ENCODE measurements at places on chromosomes 4 and X.

- H3K36me3 ChIP-seq, result peaks cover 12% of the 10 kb centered on the region
- DNase-seq, result peak; percentile 50
- no peak overlapping the region for H3K4me3 ChIP-seq
Observed at GRCh38 chr4:8221476-8221875, 22.4 kb downstream of the SH3TC1 start.

- H3K4me3 ChIP-seq, result no peak overlapping the region
- DNase-seq, result no peak
- no peaks in the 10 kb centered on the region for H3K4me1 ChIP-seq
- no peaks in the 10 kb centered on the region for H3K27me3 ChIP-seq
Observed at GRCh38 chr4:73406548-73406875, 2.4 kb downstream of the ALB start.

DNA sequence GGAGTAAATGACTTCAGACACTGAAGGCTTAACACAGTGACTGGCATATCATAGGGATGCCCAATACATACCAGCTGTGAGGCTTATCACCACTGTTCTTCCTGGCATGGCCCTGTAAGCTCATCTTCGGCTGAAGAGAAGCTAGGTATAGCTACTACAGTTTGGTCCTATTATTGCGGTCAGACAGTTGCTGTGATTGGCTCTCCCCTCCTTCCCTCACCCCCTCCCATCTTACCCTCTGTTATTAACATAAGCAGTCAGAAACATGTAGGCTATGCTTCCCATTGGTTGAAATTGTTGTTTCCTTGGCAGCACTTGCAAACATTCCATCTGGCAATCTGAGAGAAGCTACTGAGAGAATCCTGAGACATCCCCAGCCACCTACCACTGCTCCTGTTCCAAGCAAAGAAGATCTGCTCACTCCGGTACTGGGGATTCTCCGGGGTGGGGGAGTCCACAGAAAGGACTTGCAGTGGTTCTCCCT, at the start of gene AKAP14:
Gene AKAP14, plus strand, starts transcription at position 51 of the 484 bp plus-strand sequence. CDS start 7,331 bp downstream, outside the sequence.
- H3K27ac ChIP-seq, result no peak within 1 kb of the TSS
- no peak for DNase-seq

GRCh38 chr4:3122081-3122563, 47.6 kb downstream of the HTT start:
- DNase-seq, result no peak
- H3K27ac ChIP-seq, result no peak overlapping the region
- H3K27me3 ChIP-seq, result no peaks in the 10 kb centered on the region
- no peak overlapping the region for H3K4me3 ChIP-seq
- peaks cover 61% of the 10 kb centered on the region for H3K36me3 ChIP-seq

DNA sequence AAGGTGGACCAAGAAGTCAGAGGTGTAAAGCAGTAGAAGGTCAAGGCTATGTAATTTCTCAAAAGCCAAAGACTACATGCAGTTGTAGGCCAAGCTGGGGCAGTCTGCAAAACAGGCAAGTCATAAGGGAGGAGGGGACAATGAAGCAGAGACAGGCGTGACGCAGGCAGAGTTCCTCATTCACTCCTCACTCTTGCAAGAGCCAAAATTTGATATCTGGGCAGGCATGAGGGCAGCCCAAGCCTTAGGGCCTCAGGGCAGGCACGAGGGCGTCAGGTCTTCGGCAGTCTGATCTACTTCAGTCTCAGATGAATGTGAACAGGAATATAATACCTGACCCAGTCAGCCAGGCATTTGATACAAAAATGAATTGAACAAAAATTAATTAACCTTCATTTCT, 86.4 kb upstream of the AGA start:
- peaks cover 3% of the 10 kb centered on the region for H3K27me3 ChIP-seq
- no peaks in the 10 kb centered on the region for H3K36me3 ChIP-seq
- DNase-seq, result no peak

DNA sequence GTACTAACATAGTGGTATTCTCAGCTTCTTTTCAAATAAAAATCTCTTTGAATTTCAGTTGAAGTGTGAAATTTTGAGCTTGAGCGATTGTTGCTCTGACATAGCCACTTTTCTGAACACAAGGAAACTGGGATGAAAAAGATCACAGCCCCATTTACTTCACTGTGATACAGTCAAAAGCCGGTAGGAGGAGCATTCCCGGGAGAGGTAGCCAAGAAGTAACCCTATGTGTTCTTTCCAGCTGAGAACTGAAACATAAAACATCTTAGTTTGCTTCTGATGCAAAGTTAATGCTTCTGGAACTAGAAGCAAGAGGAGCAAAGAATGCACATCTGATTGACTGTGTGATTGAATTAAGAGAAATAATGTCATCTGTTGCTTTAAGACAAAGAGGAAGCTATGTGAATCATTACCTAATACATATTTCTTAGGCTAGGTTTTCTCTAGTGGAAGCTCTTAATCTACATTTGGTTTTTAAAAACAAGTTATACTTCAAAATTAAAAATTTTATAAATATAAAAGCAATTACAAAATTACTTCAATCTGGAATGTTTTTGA, 88.3 kb upstream of the UNC5C start:
- no peak for DNase-seq
- H3K4me3 ChIP-seq, result no peak overlapping the region
- H3K36me3 ChIP-seq, result no peaks in the 10 kb centered on the region
- H3K4me1 ChIP-seq, result peaks cover 41% of the 10 kb centered on the region

DNA sequence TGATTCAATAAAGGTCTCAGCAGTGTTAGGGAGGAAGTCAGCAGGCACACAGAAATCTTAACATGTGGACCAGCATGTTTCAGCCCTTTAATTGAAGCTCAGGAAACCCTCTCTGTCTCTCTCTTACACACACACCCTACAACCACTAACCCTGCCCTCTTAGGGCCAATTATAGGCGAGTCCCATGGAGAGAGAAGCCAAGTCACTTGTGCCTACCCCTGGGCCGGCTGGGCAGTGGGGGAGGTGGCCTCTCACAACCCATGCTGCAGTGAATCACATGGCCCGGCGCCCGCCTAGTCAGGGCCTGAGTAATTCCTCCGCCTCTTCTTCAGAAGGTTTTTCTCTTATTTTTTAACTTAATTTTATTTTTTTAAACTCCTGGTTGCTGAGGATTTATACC, 3.7 kb downstream of the FGD1 start:
- no peak for DNase-seq
- no peaks in the 10 kb centered on the region for H3K27me3 ChIP-seq
- no peaks in the 10 kb centered on the region for H3K36me3 ChIP-seq
- H3K4me3 ChIP-seq, result no peak overlapping the region

DNA sequence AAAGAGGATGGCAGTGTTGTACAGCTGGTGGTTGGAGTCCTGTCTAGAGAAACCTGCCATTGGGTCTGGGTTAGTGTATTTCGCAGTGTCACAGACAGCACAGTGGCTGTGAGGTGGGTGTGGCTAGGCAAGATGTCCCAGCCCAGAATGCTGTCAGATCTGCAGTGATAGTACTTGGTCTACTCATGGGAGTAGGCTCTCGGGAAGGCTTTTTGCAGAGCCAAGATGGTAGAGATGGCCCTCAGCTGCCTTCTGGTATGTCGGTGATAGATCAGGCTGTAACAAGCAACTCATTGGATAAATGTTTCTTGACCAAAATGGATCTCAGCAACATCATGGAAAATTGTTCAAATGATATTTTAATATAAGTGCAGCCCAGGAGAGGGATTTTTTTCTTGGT, 84.3 kb upstream of the WDR1 start:
- H3K36me3 ChIP-seq, result no peaks in the 10 kb centered on the region
- no peak overlapping the region for H3K4me3 ChIP-seq
- no peaks in the 10 kb centered on the region for H3K4me1 ChIP-seq
- no peaks in the 10 kb centered on the region for H3K27me3 ChIP-seq

GRCh38 chr4:48379587-48380180, 38.4 kb downstream of the SLAIN2 start:
- H3K27me3 ChIP-seq, result no peaks in the 10 kb centered on the region
- H3K36me3 ChIP-seq, result peaks cover 47% of the 10 kb centered on the region
- no peak for DNase-seq
- no peak overlapping the region for H3K27ac ChIP-seq

- no peaks in the 10 kb centered on the region for H3K4me1 ChIP-seq
- no peak overlapping the region for H3K27ac ChIP-seq
- no peak overlapping the region for H3K4me3 ChIP-seq
- no peak for DNase-seq
Observed at GRCh38 chr4:997375-998071, 4.3 kb upstream of the SLC26A1 start.

DNA sequence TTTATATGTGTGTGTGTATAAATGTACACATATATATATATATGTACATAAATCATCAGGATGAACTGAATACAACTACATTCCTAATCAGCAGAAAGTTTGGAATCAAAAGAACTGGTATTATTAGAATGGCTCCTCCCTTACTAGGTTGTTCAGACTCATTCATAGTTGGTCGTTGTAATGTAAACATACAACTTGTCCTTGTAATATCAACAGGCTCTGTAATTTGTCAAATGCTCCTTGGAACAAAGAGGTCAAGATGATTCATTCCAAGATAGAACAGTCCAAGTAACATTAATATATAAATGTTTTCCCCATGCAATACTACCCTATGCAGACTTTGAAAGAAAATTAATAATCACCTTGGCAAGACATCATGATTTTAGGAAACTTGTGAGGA, 351.4 kb upstream of the SMIM31 start:
- H3K4me3 ChIP-seq, result no peak overlapping the region
- H3K4me1 ChIP-seq, result no peaks in the 10 kb centered on the region
- no peaks in the 10 kb centered on the region for H3K36me3 ChIP-seq

GRCh38 chr4:24640366-24640765, 56.0 kb upstream of the DHX15 start:
- H3K27me3 ChIP-seq, result no peaks in the 10 kb centered on the region
- H3K4me3 ChIP-seq, result no peak overlapping the region
- H3K36me3 ChIP-seq, result no peaks in the 10 kb centered on the region

GRCh38 chr4:159212675-159213293, 109.9 kb downstream of the RAPGEF2 start:
- no peak overlapping the region for H3K27ac ChIP-seq
- no peaks in the 10 kb centered on the region for H3K36me3 ChIP-seq
- no peak for DNase-seq
- no peak overlapping the region for H3K4me3 ChIP-seq
- no peaks in the 10 kb centered on the region for H3K4me1 ChIP-seq
